ENCODE measurements at places on chromosomes 5 and 9.

DNA sequence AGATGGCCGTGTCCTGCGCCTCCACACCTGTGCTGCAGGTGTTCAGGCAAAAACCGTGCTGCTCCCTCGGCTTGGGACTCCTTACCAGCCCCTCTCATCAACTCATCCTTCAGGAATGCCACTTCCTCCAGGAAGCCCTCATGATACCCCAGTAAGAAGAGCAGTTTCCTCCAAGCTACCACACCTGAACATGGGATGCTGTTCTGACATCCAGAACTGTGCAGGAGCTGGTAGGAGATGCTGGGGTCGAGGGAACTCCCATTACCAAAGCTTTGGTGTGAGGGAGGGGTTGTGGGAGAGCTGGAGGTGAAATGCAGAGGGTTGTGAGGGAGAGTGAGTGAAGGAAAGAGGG is 18.9 kb downstream of the CARD19 start:
- DNase-seq: no peak

- DNase-seq: no peak
Observed at GRCh38 chr9:20417373-20418080, 204.8 kb downstream of the MLLT3 start.

DNA sequence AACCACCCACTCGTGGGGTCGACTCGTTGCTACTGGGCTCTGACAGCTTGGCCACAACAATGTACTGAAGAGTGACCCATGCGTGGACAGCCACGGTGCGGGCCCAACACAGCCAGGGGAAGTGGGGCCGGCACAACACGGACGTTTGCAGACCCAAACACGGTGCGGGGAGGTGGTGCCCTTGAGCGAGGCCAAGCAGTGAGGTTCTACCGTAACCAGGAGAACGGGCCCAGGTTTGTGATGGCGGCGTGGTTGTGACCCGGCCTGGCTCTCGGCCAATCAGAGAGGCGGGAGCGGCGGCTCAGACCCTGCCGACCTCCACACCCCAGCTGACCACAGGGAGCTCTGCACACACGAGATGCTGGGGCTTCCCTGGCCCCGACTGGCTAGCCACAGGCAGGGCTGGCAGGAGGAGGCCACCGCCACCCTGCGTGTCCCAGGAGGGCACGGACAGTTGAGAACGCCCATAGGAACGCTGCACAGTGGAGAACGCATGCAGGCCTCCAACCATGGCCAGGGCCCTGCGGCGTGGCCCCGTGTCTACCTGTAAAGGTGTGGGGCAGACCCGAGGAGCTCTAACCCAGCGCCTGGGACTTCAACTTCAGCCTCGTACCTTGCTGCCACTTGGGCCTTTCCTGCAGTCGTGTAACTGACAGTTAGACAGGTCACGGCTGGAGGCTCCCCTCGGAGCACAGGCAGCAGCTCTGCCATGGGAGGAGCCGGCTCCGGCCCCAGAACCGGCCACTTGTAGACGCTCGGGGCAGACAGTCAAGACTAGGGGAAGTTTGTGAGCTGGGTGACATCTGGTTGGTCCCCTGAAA is 13.7 kb downstream of the BRD3 start:
- no peak for DNase-seq

GRCh38 chr9:78103971-78104433 is 72.4 kb upstream of the GNAQ start:
- no peak for DNase-seq

GRCh38 chr9:8365029-8365428 is 565.5 kb upstream of the DMAC1 start:
- DNase-seq: no peak

DNA sequence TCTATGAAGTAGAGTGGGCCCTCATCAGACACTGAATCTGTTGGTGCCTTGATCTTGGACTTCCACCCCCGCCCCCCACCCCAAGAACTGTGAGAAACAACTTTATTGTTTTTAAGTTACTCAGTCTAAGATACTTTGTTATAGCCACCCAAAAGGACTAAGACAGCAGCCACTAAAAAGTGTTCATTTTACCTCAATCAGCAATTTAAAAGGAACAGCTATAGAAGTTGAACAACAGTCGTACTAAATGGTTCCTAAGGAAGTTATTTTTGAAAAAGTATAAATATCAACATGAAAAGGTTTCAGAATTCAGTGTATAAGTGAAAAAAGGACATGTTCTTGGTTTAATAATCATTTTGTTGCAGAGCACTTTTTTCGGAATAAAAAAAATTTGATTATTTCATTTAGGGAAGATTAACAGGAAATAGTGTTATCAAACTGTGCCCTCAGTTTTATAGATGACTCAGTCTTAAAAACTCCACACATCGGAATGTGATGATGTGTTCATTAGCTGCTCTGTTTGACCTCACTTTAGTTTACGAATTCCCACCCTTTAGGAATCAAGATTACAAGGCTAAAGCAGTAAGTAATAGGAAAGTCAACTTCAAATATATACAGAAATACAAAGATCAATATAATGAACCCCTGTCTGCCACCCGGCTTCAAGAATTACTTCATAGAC is 71.2 kb downstream of the MTAP start:
- no peak for DNase-seq

DNA sequence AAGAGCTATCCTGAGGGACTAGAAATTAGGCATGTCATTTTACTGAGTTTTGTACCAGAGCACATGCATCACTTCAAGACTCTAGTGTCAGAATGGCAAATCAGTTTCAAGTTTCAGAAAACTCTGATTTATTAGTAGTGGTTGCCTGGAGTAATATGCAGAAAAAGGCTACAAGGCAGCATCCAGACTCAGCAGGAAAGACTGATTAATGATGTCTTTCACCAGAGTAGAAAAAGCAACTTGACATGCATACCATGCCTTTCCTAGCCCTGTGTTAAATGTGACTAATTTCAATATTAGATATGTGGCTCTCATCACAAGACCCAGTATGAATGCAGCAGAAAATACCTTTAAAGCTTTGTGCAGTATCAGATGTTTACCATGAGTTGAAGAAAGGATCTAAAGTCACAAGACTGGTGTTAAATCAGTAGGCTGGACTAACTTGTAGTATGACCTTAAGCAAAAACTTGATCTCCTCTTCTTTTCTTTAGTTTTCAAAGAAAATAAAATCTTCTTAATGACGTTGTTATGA is 1251.2 kb upstream of the C9orf72 start:
- DNase-seq: no peak

- DNase-seq: no peak
Observed at GRCh38 chr5:96049398-96050272, 88.0 kb upstream of the ELL2 start.

- peak; percentile 86 for DNase-seq
Observed at GRCh38 chr9:91193087-91193657, 168.5 kb downstream of the AUH start.

DNA sequence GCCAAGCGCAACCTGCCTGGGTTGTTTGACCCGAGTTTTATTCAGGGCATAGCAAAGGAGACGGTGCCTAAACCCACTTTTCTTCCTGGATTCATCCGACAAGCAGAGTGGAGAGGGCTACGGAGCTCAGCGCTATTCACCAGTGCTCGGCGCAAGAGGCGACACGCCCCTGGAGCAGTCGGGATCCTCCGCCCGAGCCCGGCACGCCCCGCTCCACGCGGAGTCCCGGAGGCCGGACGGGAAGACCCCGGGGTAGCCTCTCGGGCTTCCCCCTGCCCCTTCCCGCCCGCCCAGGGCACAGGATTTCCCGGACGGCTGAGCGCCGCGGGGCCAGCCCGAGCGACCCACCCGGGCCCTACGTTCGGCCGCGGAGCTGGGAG is 427 bp downstream of the SERINC5 start:
- DNase-seq: no peak

GRCh38 chr5:94849821-94850736 is 231.6 kb downstream of the SLF1 start:
- no peak for DNase-seq

DNA sequence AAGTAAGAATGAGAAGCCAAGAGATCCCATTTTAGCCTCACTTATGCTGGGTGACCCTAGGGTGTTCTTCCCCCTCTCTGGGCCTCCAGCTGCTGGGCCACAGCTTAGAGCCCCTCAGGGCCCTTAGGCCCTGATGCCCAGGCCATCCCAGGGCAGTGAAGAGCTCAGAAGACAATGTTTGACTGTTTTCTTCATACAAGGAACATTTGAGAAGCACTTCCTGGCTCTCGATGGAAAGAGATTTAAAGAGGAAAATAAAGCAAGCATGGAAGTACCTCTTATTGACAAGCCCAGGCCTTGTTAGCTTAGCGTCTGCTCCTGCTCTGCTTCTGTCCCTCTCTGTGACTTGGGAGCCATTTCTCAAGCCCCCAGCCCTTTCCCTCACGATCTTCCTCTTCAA is 165.9 kb upstream of the SMIM23 start:
- no peak for DNase-seq

DNA sequence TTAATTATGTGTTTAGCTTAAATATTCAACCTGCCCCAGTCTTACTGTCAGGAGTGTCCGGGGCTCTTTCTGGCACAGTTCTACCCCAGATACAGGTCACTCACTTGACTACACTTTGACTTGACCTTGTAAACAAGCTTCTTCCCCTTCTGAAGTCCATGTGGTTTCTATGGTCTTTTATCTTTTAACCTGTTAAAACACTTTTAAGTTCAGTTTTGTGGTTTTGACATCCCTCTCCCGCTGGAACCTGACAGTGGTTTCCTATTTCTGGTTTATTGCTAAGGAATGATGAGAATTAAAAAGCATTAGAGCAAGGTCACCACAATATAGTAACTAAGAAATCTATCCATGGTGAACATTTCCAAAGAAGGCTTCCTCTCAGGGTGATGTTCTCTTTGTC is 300.1 kb downstream of the TMEM167A start:
- DNase-seq: no peak

GRCh38 chr5:74685979-74686631 is 1.1 kb downstream of the HEXB start:
- no peak for DNase-seq

DNA sequence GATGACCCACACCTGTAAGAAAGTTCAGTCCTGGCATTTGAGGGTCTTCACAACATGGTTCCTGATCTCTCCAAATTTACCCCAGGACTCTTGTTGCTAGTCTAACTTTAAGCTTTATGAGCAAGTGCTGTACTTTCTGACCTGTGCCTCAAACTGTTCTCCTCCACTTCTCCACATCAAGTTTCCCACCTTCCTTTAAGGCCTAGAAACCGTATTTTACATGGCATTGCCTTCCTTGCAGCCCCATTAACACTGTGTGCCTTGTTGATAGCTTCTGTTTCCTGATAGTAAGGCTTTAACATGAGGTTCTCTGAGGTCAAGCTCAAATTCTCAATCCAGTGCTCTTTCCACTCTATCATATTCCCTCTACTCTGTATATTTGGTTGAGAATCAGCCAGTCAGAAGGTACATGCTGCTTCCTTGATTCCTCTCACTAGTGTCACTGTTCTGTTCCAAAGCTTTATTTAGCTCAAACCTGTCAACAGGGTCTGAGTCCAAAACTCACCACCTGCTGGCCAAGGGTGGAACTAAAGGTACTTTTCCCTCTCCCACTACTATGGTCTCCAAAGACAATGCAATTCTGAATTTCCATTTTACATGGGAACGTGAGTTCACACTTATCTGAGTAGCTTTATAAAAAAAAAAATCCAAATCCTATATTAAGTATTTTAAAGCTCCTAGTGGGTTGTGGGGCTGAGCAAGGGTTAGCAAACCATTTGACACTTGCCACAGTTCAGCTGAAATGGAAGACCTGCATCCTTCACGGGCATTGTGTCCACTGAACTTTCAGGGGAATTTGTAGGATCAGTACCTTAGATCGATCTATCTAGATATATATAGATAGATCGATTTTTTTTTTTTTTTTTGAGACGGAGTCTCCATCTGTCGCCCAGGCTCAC is 21.1 kb downstream of the VCP start:
- no peak for DNase-seq

- no peak for DNase-seq
Observed at GRCh38 chr5:42886635-42887034, 74.9 kb upstream of the SELENOP start.

- DNase-seq: no peak
Observed at GRCh38 chr5:108940506-108940905, 192.8 kb downstream of the FER start.

DNA sequence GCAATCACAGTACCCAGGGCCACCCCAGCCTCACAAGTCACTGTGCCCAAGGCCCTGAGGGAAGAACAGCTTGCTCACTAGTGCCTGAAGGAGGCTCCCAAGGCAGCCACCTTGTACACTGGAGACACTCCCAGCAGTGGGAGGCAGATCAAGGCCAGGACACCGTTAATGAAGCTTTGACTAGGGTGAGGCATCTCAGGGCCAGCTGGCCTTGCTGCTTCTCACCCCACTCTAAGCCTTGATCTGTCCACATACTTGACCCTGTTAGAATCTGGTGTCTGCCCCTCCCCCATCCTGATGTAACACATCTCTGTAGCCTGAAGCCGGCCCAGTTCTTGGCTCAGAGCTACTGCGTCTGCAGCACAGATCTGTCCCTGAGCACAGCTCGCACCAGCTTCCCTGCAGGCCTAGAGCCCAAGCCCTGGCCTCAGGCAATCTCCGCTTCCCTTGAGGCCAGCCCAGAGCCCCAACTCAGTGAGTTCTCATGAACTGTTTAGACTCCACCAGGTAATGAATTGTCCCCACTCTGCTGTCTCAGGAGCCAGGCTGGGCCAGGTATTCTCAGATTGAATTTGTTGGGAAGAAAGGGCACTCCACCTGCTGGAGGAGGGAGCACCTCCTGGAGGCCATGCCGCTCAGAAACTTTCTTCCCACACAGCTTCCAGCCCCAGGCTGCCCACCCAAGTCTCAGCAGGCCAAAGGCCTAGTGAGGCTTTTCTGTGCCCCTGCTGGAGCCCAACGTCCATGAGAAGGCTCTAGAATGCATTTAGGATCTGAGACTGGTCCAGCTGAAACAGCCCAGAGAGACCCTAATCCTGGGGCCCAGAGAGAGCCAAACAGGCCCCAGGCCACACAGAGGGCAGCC is 13.4 kb upstream of the JADE2 start:
- DNase-seq: no peak

- DNase-seq: no peak
Observed at GRCh38 chr5:95822542-95823181, at the start of gene GLRX. Gene GLRX (minus strand): TSS chr5:95822726. CDS start chr5:95822662, 64 bp downstream.

GRCh38 chr5:142925795-142926194 is 155.6 kb downstream of the ARHGAP26 start:
- no peak for DNase-seq

DNA sequence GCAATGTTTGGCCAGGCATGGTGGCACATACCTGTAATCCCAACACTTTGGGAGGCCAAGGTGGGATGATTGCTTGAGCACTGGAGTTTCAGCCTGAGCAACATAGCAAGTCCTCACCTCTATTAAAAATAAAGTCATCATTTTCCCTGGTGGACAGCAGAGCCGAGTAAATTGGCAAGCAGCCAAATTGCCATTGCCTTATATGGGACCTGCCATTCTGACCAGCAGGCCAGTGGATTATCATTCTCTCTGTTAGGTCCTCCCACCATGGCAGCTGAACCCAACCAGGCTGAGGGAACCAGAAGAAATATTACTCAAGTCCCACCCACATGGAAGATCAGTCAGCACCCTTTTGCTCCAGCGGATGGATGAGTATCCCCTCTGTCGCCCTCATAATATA is 1829.9 kb downstream of the EFNA5 start:
- no peak for DNase-seq
